Stimulated activated CD4-positive, alpha-beta T cell treated with anti-CD3 and anti-CD28 coated beads, Interleukin-1b, Interleukin-23, amount 100 ng/mL, for 24 hours (primary cell): ENCODE measurements at places on chromosomes 3 and 15.

DNA sequence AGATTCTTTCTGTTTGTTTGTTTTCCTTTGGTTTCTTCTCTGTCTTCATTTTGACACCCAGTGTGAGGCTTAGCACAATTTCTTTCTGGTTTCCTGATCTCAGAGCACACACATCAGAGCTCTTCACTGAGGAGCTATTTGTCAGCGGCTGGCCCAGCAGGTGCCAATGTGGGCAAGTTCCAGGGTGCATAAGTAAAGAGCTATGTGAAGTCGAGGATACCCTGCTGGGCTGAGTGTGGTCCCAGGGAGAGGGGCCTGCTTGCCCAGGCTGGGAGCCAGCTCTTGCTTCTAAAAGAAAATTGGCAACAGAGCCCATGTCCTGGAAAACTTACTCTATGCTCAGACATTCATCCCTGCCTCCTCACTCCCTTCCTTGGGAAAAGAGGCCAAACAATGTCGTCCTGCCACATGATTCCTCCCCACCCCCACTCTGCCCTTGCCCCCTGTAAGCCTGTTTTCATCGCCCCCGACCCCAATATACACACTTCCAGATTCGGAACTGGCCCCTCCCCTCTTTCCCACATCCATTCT is 101.2 kb downstream of the ST8SIA2 start:
- no peak for DNase-seq

GRCh38 chr15:53031469-53031868 is 241.3 kb upstream of the ONECUT1 start:
- no peak for DNase-seq

- DNase-seq: no peak
Observed at GRCh38 chr3:44991326-44991725, 15.3 kb downstream of the EXOSC7 start.

GRCh38 chr15:85493260-85493659 is 112.9 kb downstream of the AKAP13 start:
- DNase-seq: no peak

- no peak for DNase-seq
Observed at GRCh38 chr15:93028632-93029213, 60.3 kb downstream of the RGMA start.

DNA sequence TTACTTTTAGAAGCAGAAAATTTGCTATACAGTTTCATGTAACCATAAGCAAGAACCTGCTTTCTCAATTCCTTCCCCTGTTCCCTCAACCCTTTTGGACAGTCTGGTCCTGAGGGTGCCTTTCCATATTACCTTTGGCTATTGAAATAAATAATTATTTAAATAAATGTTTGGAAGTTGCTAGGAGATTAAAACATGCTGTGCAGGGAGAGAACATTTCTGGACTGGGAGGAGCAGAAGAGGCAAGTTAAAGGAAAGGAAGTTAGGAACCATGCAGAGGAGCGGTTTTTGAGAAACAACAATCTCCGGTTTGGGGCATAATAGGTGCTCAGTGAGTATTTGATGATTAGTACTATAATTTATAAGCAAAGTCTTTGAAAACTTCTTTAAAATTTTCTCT is 41.8 kb downstream of the ZNF609 start:
- no peak for DNase-seq

DNA sequence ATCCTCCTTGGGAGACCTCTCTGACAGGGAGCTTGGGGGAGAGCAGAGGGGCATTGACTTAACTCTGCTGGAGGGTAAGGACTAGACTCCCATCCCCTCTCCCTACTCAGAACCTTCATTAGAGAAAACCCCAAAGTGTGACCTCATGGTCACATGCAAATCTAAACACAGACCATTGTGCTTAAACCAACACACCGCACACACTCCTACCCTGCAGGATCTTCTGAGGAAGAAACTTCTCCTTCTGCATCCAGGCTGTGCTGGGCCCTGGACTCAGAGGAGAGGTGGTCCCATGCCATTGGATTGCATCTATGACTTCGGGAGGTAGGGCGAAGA is 805 bp upstream of the PARP16 start:
- DNase-seq: no peak

DNA sequence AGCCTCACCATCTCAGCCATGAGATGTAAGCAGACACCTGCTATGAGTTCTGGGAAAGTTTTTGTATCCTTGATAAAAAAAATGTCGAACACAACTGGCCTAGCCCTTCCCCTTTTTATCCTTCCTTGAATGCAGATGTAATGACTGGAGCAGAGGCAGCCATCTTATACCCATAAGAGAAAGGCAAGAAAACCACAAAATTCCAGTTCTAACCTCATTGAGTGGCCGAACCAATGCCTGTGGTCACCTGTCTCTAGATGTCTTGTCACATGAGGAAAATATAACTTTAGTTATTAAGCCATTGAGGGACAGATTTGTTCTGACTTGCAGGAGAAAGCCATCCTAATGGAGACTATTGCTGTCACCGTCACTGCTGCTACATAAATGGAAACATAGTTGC is 80.4 kb upstream of the SLC6A6 start:
- DNase-seq: no peak

GRCh38 chr3:72018343-72018984 is 233.5 kb upstream of the PROK2 start:
- no peak for DNase-seq

DNA sequence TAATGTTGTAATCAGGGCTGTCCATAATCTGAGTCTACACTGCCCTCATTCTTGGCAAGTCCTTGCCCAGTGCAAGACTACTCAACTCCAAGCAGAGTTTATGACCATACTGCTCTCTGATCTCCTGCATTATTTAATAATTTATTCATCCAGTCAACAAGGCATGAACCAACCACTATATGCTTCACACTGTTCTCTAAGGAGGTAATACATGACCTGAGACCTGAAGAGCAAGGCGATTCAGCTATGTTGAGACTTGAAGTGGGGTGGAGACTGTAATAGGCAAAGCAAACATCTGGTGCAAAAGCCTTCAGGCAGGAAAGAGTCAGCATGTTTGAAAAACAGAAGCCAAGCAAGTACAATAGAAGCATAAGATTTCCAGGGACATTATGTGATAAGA is 1362.8 kb downstream of the ROBO2 start:
- no peak for DNase-seq

DNA sequence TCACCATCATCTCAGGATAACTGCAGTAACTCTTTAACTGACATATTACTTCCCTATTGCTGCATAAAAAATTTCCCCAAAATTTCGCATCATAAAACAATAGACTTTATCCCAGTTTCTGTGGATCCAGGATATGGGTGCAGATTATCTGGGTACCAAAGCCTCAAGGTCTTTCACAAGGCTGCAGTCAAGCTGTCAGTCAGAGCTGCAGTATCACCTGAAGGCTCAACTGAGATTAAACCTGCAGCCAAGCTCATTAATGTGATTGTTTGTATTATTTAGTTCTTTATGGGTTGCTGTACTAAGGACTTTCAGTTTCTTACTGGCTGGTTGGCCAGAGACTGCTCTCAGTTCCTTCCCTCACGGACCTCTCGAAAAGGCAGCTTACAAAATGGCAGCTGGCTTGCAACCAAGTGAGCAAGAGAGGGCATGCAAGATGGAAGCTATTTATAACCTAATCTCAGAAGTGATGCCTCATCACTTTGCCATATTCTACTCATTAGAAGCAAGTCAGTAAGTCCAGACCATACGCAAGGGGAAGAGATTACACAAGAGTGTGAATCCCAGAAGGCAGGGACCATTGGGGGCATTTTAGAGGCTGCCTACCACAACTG is 54.9 kb downstream of the DCUN1D1 start:
- DNase-seq: no peak

DNA sequence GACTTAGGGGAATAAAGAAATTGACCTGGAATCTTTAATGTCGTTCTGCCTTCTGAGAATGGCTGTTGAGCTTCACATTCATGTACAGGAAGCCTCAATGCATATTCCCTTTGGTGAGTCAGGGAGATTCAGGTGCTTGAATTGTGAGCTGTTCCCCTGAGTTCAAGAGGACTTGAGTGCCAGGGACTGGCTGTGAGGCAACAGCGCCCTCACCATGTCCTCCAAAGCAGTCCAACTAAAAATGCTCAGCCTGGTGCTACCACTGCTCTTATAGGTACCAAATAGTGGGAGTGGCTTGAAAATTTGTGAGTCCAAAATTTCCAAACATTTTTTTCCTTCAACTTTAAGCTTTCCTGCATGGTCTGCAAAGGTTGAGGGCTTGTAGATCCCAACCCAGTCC is 54.1 kb downstream of the LEO1 start:
- DNase-seq: no peak

DNA sequence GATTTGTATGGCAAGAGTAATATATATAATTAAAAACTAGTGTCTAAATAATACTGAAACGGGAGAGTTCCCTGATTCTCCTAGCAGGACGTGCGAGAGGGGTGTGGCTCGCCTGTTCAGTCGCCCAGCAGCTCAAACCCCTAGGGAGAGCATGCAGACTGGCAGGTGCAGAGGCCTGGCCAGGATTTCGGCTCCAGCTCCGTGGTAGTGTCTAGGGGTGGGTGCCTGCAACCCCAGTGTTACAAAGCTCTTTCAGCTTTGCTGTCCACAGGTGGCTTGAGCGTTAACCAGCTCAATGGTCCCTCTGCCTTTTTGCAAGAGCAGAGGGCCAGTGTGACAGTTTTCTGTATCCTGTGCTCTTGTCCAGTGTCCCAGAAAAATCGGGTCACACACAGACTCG is 226.6 kb downstream of the ALCAM start:
- no peak for DNase-seq

- DNase-seq: no peak
Observed at GRCh38 chr3:141261472-141262307, 30.1 kb downstream of the PXYLP1 start.

DNA sequence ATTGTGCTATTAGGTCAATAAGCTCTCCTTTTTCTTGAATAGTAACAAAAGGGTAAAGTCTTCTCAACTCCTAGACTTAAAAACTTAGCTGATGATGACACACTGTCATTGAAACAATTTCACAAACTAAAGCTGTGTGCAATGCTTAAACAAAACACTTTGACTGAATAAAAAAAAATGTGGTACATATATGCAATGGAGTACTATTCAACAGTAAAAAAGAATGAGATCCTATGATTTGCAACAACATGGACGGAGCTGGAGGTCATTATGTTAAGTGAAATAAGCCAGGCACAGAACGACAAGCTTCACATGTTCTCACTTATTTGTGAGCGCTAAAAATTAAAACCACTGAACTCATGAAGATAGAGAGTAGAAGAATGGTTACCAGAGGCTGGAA is 231.9 kb upstream of the UBE2E1 start:
- DNase-seq: no peak

DNA sequence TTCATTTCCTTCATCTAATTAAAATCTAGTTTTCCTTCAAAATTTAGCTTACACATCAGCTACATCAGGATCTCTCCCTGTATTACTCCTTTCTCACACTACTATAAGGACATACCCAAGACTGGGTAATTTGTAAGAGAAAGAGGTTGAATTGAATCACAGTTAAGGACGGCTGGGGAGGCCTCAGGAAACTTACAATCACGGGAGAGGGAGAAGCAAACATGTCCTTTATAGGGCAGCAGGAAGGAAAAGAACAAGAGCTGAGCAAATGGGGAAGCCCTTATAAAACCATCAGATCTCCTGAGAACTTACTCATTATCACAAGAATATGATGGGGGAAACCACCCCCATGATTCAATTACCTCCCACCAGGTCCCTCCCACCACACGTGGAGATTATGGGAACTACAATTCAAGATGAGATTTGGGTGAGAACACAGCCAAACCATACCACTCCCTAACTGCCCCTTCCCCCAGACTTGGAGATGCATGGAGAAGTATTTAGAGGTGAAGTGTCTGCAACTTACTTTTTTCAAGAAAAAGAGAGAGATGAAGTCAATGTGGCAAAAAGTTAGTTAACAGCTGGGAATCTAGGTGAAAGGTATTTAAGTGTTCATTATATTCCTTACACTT is 21.3 kb downstream of the PRTG start:
- DNase-seq: no peak

- DNase-seq: no peak
Observed at GRCh38 chr15:100939791-100940190, 20.6 kb downstream of the LRRK1 start.

- peak; percentile 7 for DNase-seq
Observed at GRCh38 chr3:153284282-153284938, 122.4 kb downstream of the RAP2B start.

GRCh38 chr3:138578141-138578540 is 15.9 kb downstream of the CEP70 start:
- no peak for DNase-seq

DNA sequence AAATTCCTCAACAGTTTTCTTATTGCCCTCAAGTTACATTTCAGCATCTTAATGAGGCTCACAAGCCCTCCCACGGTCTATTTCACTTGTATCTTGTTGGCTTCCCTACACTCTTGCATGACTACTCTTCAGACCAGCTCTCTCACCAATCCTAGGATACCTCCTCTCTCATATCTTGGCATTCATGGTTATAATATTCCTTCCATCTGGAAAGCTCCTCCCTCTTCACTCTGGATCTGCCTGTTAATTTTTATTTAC is 8.5 kb upstream of the CCDC80 start:
- DNase-seq: no peak

- DNase-seq: no peak
Observed at GRCh38 chr3:37912052-37912733, 50.5 kb downstream of the CTDSPL start.

GRCh38 chr3:67774676-67775075 is 120.3 kb upstream of the SUCLG2 start:
- DNase-seq: no peak

DNA sequence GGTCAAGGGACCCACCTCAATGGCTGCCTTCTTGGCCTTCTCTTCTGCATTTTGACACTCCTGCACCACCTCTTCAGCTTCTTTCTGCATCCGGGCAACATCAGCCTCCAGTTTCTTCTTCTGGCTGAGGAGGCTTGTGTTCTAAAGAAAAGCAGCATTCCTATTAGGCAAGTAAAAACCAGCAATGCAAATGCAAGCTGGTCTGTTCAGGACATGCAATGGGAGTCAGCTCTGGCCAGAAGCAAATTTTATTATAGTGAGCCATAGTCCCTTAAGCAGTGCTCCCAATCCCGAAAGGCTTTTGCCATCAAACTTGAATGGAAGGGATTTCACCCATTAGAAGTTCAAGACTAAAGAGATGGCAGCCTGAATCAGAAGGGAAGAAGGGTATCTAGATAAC is 97.7 kb downstream of the HHLA2 start:
- DNase-seq: no peak

GRCh38 chr3:78277220-78277619 is 1237.3 kb downstream of the ROBO2 start:
- DNase-seq: no peak

DNA sequence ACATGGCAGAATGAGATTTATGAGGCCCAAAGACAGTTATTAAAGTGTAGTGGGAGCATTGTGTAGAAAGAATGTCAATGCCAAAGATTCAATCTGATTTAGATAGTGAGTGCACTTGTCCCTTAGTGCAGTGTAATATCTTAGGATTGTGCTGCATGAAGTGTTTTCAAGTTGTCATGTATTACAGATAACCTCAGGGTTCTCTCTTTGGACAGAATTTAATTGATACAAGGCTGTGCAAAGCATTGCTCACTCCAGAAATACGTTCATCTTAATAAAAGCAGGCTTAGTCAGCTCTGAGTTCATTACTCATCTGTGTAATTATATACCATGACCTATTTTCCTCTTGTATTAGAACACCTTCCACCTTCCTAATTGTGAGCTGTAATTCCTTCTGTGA is 16.0 kb upstream of the GPR171 start:
- DNase-seq: no peak
